Type B pancreatic cell (in vitro differentiated cells): ENCODE measurements at places on chromosomes 6 and 20.

DNA sequence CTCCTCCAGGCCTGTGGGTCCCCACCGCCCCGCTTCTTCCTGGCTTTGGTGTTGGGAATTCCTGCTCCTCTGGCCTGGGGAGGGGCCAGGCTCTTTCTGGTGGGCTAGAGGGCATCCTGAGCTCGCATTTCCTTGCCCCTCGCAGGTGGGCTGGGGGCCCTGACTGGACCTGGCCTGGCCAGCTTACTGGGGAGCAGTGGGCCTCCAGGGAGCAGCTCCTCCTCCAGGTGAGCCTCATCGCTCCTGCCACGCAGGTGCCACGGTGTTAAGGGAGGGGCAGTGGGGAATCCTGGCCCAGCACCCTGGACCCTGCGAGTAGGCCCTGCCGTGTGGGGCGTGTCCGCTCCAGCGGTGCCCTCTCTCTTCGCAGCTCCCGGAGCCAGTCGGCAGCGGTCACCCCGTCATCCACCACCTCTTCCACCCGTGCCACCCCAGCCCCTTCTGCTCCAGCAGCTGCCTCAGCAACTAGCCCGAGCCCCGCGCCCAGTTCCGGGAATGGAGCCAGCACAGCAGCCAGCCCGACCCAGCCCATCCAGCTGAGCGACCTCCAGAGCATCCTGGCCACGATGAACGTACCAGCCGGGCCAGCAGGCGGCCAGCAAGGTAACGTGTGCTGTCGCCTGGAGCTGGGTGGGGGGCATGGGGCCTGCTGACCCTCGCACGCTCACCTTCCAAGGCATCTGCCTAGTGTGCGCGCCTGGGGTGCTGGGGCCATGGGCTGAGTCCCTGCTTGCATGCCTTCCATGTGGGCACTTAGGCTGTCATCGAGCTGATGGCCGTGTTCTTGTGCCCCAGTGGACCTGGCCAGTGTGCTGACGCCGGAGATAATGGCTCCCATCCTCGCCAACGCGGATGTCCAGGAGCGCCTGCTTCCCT is 4.7 kb downstream of the ADRM1 start:
- H3K36me3 ChIP-seq = peaks cover 3% of the 10 kb centered on the region
- H3K27me3 ChIP-seq = no peaks in the 10 kb centered on the region
- no peak for DNase-seq
- H3K4me3 ChIP-seq = no peak overlapping the region
- no peaks in the 10 kb centered on the region for H3K4me1 ChIP-seq
- H3K27ac ChIP-seq = no peak overlapping the region

DNA sequence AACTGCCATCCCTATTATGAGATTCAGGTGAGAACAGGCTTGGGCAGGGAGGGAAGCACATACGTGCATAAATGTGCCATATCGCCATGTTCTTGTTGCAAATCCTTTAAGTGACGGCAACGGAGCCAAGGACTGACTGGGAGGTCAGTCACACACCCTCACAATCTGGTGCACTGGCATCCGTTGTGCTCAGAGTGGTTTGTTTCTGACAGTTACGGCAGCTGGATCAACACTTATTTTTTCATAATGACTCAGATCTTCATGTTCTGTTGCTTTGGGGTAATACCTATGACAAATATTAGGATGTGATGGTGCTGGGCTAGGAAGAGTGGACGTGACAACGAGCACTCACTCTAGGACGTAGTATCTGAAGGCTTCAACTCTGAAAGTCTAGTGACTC is 56.2 kb upstream of the PREP start:
- H3K36me3 ChIP-seq = no peaks in the 10 kb centered on the region
- no peaks in the 10 kb centered on the region for H3K4me1 ChIP-seq
- no peak for DNase-seq
- no peak overlapping the region for H3K4me3 ChIP-seq

DNA sequence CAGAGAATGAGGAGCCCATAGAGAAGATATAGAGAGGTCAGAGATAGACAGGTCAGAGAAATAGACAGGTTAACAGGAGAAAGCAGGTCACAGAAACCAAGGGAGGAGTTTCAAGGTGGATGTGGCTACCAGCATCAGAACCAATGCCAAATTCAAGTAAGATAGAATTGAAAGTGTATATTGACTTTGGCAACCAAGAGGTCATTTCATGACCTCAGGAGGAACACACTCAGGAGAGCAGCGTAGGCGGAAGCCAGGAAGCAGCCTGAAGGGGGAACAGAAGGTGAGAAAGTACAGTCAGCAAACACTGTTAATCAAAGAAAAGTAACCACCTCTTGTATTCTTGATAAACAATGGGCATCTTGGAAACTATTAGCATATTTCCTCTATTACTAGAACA is 33.9 kb upstream of the ALDH8A1 start:
- H3K4me1 ChIP-seq = no peaks in the 10 kb centered on the region
- no peak overlapping the region for H3K4me3 ChIP-seq
- no peak for DNase-seq
- no peaks in the 10 kb centered on the region for H3K27me3 ChIP-seq
- H3K27ac ChIP-seq = no peak overlapping the region
- H3K36me3 ChIP-seq = peaks cover 29% of the 10 kb centered on the region

DNA sequence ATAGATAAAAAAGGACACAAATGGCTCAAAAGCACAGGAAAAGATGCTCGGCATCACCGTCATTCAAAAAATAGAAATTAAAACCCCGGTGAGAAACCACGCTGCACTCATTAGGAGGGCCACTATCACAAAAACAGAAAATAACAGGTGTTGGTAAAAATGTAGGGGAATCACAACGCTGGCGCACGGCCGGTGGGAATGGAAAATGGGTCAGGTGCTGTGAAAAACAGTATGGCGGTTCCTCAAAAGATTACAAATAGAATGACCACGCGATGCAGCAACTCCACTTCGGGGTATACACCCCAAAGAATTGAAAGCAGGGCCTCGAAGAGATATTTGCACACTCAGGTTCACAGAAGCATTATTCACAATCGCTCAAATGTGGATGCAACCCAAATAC is 28.3 kb downstream of the NPEPL1 start:
- peak; percentile 39 for DNase-seq
- H3K4me1 ChIP-seq = no peaks in the 10 kb centered on the region
- peaks cover 26% of the 10 kb centered on the region for H3K27me3 ChIP-seq
- no peaks in the 10 kb centered on the region for H3K36me3 ChIP-seq
- no peak overlapping the region for H3K4me3 ChIP-seq
- H3K27ac ChIP-seq = no peak overlapping the region

DNA sequence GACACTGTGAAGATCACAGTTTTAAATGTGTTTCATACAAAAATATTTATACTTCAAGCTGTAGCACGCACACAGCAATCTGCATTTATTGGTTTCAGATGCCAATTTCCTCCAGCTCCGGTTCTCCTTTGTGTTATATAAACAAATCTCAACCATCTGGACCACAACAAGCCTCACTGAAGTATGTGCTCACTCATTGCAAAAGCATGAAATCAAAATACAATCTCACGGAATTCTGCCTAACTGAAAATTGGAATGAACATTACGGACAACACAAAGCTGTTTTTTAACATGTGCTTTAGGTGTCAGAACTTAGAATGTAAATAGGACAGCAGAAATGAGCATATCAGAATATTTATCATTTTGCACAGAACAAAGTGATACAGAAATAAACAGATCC is 38.0 kb downstream of the RCAN2 start:
- no peak overlapping the region for H3K27ac ChIP-seq
- H3K4me3 ChIP-seq = no peak overlapping the region
- H3K36me3 ChIP-seq = no peaks in the 10 kb centered on the region
- peaks cover 4% of the 10 kb centered on the region for H3K4me1 ChIP-seq
- no peak for DNase-seq

- no peak overlapping the region for H3K27ac ChIP-seq
- DNase-seq = no peak
- no peaks in the 10 kb centered on the region for H3K4me1 ChIP-seq
- no peaks in the 10 kb centered on the region for H3K27me3 ChIP-seq
- H3K36me3 ChIP-seq = peaks cover 26% of the 10 kb centered on the region
These were observed 8.6 kb downstream of the BYSL start for GRCh38 chr6:41929924-41930323.

GRCh38 chr6:143258945-143259344 is 191.6 kb downstream of the ADAT2 start:
- no peak overlapping the region for H3K27ac ChIP-seq
- DNase-seq = no peak
- H3K36me3 ChIP-seq = no peaks in the 10 kb centered on the region
- H3K4me3 ChIP-seq = no peak overlapping the region
- no peaks in the 10 kb centered on the region for H3K27me3 ChIP-seq
- peaks cover 11% of the 10 kb centered on the region for H3K4me1 ChIP-seq

DNA sequence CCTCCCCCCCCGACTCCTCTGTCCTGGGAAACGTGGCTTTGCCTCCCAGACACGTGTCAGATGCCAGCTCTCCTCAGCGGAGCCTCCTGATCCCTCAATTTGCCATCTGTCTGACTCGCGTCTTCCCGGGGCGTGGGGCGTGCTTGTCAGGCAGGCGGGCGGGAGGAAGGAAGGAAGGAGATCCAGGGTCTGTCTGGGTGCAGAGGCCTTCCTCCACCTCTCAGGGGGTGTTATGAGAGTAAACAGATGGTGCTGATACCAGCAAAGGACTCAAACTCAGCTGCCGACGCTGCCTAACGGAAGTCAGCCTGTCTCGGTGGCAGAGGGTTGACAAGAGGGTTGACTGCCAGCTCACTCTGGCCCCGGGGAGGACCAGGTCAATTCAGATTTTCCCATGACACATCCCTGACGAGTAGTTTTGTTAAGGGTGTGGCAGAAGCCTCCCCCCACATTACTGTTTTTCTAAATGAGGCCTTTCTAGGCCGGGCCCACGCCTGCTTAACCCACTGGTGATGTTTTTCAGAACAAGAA is 17.0 kb downstream of the UQCC2 start:
- peaks cover 8% of the 10 kb centered on the region for H3K36me3 ChIP-seq
- no peak overlapping the region for H3K4me3 ChIP-seq
- no peaks in the 10 kb centered on the region for H3K27me3 ChIP-seq
- DNase-seq = no peak
- peaks cover 30% of the 10 kb centered on the region for H3K4me1 ChIP-seq

DNA sequence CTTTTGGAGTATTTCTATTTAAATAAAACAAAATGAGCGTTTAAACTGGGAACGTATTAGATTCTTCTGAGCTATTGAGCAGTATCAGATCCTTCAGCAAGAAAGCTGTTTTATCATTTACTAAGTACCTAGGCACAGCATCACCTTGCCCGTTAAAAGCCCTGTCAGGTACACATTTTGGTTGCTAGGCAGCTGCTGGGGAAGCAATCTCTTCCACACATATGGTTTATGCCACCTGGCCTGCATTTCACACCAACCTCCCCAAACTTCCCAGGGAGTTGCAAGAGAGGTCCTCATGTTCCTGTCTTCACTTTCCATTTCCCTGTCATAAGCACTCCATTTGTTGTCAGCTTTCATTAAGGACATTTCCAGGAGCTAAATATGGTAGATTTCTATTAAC is 400.1 kb downstream of the PLCB1 start:
- H3K27ac ChIP-seq = no peak overlapping the region
- no peak for DNase-seq
- peaks cover 3% of the 10 kb centered on the region for H3K27me3 ChIP-seq
- no peak overlapping the region for H3K4me3 ChIP-seq
- H3K4me1 ChIP-seq = no peaks in the 10 kb centered on the region

- no peak within 1 kb of the TSS for H3K27ac ChIP-seq
- no peaks in the 10 kb centered on the region for H3K27me3 ChIP-seq
- H3K36me3 ChIP-seq = peaks cover 4% of the 10 kb centered on the region
- DNase-seq = peak; percentile 74
- H3K4me1 ChIP-seq = peaks cover 8% of the 10 kb centered on the region
These were observed at the start of gene CDC40 for GRCh38 chr6:110180228-110181008. Gene CDC40, plus strand, starts transcription at chr6:110180427. Its CDS starts 18 bp downstream, at chr6:110180445.

DNA sequence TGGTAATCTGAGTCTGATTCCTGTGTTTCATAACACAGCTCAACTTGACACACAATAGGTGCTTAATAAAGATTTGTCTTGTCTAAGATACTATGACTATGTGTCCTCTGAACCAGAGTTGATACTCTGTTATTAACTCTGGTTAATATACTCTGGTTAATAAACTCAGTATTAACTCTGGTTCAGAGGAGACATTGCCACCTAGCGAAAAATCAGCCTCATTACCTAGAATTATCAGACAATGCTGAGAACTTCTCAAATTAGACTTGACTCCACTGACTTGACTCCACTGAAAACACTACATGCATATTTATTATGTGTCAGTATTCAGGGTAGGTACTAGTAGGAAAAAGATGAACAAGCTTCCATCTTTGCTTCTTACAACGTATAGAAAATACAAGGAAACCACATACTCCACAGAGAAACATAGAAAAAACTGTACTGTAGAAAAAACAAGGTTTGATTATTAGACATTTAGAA is 73.9 kb downstream of the AHI1 start:
- no peaks in the 10 kb centered on the region for H3K4me1 ChIP-seq
- DNase-seq = no peak
- H3K36me3 ChIP-seq = no peaks in the 10 kb centered on the region
- no peaks in the 10 kb centered on the region for H3K27me3 ChIP-seq
- H3K4me3 ChIP-seq = no peak overlapping the region

- H3K4me1 ChIP-seq = no peaks in the 10 kb centered on the region
- no peak overlapping the region for H3K4me3 ChIP-seq
- no peaks in the 10 kb centered on the region for H3K36me3 ChIP-seq
- H3K27ac ChIP-seq = no peak overlapping the region
- DNase-seq = no peak
These were observed 58.2 kb upstream of the NKX2-2 start for GRCh38 chr20:21571841-21572690.

DNA sequence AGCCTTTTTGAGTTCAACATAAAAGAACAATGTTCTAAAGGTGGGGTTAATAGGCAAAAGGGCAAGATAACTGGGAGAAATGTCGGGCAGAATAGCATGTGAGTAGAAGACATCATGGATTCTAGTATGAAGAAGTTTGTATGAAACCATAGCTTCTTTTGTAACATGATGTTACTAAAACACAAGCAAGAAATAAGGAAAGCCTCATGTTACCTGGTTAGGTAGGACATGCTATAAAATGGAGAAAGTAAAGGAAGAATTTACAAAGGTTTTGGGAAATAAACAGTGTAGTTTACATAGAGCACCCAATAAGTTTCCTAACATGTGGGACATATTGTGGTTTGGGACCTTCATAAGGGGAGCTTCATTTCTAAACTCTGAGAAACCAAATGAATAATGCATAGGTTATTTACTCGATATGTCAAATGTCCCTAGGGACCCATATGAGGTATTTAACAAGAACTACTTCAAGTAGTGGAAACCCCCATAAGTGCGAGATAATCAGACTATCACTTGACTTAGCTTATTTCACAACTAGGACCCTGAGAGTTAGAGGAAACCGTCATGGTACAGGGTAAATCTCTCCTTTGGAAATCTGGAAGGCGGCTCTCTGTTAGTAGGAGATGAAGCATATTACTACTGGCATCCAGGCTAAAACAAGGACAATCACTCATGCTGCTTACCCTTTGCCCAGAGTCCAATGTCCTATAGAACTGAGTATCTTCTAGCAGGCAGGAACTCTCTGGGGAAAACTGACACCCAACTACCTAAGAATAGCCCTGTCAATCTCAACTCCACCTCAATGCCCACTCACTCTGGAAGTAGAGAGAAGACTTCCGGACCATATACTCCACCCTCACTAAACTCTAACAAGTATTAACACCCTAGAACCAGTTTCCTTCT is 57.5 kb downstream of the ILRUN start:
- H3K36me3 ChIP-seq = peaks cover 11% of the 10 kb centered on the region
- no peak overlapping the region for H3K27ac ChIP-seq
- no peaks in the 10 kb centered on the region for H3K4me1 ChIP-seq
- no peaks in the 10 kb centered on the region for H3K27me3 ChIP-seq
